Right renal cortex interstitium (tissue), 3 donors: ENCODE measurements at places on chromosomes 16 and 17.

DNA sequence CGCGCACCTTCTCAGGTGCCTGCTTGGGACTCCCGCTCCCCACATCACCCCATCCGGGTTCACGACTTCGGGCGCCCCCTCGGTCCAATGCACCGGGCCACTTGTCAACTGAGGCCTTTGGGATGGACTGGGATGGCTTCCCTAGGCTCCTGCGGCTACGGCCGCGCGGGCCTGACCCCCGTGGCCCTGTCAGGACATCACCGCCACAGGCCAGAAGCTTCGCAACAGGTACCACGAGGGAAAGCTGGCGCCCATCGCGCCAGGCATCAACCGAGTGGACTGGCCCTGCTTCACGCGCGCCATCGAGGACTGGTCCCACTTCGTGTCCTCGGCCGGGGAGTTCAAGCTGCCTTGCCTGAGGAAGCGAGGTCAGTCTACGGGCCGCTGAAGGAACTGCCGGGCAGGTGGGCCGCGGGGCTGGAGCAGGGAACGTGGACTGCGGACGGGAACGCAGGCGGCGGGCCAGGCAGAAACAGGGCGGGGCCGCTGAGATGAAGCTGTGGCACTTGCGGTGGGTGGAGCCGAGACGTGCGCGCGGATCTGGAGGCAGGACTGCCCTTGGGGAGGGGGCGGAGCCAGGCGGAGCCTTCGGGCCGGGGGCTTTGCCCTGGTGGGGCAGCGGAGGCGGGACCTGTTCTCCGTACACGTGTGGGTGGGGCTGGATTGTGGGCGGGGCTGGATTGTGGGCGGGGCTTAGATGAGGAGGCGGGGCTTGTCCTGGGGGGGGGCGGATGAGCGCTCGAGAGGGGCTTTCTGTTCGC is 13.7 kb upstream of the CNGB1 start:
- DNase-seq, result no peak

GRCh38 chr16:66269617-66270332 is 96.7 kb upstream of the CDH5 start:
- DNase-seq, result no peak

- no peak for DNase-seq
Measured at GRCh38 chr17:55672585-55673501, 49.8 kb downstream of the TMEM100 start.

DNA sequence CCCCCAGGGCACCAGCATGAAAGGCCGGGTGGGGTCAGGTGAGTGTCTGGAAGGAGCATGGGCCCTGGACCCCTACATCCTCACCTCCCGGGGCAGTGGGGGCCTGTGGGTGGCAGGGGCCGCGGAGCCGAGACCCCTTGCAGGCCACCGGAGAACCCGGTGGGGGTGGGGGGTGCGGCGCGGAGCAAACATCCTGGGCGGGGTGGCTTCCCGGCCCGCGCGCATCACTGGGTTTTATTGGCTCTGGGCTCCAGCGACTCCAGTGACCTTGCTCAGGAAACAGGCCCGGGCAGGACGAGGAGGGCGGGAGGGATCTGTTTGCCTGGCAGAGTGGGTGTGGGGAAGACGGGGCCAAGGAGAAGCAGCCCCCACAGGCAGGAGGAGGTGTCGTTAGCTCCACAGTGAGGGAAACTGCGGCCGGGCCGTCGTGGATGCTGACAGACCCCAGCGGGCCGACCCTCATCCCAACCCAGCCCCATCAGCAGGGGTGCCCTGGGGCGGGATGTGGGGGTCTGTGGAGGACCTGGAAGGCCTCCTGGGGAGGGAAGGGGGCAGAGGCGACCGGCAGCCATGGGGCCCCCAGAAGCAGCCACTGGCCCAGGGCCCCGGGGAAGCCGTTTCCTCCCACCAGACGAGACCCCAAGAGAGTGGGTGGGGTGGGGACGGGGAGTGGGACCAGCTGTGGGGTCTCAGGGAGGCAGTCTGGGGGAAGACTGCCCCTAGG is 10.6 kb downstream of the SSTR5 start:
- no peak for DNase-seq

- no peak for DNase-seq
Measured at GRCh38 chr16:14369734-14370598, 260.1 kb downstream of the PARN start.

DNA sequence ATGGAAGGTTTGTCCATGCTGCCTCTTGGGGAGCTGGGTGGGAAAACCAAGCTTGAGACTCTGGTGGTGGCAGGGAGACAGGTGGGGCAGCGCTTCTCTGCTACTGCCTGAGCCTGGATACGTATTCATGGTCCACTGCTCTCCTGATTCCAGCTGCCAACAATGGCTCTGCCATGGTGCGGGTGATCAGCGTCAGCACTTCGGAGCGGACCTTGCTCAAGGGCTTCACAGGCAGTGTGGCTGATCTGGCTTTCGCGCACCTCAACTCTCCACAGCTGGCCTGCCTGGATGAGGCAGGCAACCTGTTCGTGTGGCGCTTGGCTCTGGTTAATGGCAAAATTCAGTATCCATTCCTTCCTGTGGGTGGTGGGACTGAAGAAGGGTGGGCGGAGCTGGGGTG is 4.2 kb downstream of the EDC4 start:
- DNase-seq, result no peak

DNA sequence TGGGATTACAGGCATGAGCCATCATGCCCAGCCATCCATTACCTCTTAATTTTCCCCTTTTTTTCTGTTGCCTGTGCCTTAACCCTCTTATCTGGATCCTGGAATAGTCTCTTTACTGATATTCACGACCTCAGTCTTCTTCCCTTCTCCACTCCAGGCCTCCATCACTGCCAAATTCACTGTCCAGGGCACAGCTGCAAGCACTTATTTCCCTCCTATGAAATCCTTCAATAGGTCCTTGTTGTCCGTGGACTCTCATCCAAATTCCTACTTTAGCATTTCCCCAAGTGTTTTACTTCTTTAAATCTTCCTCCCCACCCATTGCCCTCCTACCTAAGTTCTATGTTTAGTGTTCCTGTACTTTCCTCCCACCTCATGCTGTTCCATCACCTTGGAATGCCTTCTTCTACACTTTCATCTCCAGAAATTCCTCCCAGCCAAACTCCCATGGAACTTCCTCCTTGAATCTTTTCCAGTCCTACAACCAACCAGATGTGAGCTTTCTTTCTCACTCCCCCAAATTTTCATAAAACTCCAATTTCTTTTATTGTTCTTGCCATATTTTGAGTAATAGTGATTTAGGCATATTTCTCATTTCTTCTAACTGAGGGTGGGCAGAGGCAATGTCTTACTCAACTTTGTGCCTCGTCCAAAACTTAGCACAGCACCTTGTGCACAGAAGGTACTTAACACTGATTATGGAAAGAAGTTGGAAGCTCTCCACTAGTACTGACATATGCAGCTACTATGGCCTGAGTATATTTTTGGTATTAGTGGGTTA is 35.3 kb downstream of the FAM20A start:
- DNase-seq, result no peak

GRCh38 chr17:43430936-43431713 is 32.3 kb downstream of the ARL4D start:
- no peak for DNase-seq

- DNase-seq, result no peak
Measured at GRCh38 chr16:28161626-28162025, 50.1 kb downstream of the XPO6 start.

GRCh38 chr17:78241277-78242023 is 10.0 kb downstream of the TMEM235 start:
- DNase-seq, result no peak

DNA sequence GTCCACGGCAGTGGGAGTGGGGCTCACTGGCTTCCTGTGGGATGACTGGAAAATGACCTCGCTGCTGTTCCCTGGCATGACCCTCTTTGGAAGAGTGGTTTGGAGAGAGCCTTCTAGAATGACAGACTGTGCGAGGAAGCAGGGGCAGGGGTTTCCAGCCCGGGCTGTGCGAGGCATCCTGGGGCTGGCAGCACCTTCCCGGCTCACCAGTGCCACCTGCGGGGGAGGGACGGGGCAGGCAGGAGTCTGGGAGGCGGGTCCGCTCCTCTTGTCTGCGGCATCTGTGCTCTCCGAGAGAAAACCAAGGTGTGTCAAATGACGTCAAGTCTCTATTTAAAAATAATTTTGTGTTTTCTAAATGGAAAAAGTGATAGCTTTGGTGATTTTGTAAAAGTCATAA is 7.8 kb upstream of the RNF213 start:
- no peak for DNase-seq

GRCh38 chr17:47850692-47851573 is at the start of gene SP6:
Gene SP6, minus strand, starts transcription at chr17:47851163. Its CDS starts 2,734 bp downstream, at chr17:47848429.
- no peak for DNase-seq

DNA sequence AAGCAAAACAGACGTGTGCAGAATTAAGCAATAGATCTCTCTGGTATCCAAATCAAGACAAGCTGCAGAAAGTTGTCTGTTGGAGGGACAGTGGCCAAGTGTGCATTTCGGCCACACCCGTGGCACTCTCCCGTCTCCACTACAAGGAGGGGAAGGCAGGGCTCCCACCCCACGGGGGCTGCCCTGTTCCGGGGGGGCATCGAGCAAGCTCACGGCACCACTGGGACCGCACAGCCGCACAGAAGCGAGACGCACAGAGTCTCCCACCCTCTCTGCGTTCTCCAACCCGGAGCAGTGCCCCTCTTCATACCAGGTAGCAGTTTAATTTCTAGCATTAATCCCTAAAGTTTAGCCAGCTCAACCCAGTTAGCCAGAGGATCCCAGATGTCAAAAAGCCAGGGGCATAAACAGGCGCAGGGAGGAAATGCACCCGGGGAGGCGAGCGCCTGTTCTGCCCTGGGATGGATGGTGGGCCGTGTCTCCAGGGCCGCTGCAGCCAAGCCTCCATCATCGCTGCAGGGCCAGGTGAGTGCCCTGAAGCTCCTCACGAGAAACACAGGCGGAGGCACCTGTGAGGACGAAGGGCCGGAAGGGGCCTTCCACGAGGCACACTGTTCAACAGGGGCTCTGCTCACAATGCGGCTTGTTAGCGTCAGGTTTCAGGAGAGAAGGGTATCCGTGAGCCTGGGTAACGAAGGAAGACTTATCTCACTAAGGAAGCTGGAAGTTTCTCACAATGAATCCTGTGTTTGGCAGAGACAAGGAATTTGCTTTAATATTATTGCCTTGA is 42.1 kb upstream of the METRNL start:
- DNase-seq, result no peak

DNA sequence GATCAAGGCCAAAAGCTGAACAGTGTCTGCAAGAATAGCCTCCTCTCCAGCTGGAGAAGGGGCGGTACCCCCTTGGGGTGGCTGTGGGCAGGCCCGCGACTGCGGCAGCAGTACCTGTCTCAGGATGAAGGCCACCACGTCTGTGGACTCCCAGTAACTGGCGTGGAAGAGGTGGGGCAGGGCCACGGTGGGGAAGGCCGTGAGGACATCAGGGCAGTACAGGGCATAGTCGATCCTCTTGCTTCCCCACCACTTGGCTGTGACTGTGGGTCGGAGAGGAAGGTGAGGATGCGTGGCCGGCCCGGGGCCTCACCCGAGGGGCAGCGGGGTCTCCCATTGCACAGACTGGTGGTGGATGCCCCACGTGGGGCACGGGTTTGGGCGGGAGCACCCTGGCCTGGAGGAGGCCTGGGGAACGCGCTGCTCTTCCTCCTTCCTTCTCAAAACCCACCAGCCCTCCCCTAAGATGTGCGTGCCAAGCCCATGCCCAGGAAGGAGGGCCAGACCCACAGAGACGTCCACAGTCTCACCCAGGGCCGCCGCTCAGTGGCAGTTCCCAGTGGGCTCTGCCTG is 26.0 kb downstream of the PIMREG start:
- no peak for DNase-seq

DNA sequence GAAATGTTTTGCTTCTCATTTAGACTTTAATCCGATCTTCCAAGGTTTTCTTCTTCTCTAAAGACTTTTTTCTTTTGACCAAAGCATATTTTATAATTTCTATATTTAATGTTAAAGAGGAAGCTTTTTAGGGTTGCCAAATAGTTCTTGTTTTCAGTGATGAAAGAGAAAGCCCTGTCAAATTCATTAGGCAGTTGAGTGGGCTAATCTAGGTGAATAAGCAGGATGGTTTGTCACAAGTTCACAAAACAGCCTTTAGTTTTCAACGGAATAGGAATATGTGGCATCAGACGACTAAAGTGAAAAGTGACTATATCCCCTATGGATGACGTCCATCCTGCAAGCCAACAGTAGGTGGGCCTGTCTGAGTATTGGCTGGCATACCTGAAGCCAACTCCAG is 118.8 kb downstream of the NLK start:
- no peak for DNase-seq

- no peak for DNase-seq
Measured at GRCh38 chr16:46558018-46558417, 63.2 kb downstream of the SHCBP1 start.

GRCh38 chr16:70455910-70456309 is 1.5 kb downstream of the FCSK start:
- DNase-seq, result no peak

DNA sequence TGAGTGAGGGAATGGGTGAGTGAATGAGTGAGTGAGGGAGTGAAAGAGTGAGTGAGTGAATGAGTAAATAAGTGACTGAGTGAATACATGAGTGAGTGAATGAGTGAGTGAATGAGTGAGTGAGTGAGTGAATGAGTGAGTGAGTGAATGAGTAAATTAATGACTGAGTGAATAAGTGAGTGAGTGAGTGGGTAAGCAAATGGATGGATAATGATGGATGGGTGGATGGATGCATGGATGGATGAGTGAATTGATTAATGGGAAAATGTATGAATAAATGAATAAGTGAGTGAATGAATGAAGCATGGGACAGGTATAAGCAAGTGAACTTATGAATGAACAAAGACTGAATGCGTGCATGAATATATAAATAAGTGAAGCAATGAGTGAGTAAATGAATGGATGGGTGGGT is 25.4 kb downstream of the TMEM114 start:
- no peak for DNase-seq

GRCh38 chr16:21590287-21590686 is 9.1 kb upstream of the METTL9 start:
- DNase-seq, result no peak

DNA sequence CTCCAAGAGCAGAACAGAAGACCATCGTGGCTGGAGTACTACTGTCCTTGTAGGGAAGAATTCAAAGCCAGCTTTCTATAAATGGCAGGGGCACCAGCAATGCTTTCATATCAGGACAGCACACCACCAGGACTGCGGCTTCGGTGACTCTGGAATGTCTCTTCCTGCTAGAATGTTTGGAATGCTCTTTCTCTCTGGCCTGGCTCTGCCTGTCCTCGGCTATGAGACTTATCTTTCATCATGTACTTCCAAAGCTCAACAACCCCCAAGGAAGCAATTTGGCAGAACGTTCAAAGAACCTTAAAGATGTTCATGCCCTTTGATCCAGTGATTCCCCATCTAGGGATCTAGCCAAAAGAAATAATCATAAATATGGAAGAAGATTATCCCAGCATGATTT is 52.7 kb upstream of the NOG start:
- DNase-seq, result no peak
